ENCODE measurements at places on chromosomes 4 and X.

- no peak for DNase-seq
These were observed 25.2 kb downstream of the MANBA start for GRCh38 chr4:102735582-102735981.

- DNase-seq, result peak; percentile 71
These were observed 35.0 kb upstream of the MAML3 start for GRCh38 chr4:140188975-140189374.

GRCh38 chr4:7938609-7939376 is 868 bp downstream of the AFAP1 start:
- DNase-seq, result no peak

GRCh38 chr4:88752754-88753153 is 55.1 kb upstream of the NAP1L5 start:
- no peak for DNase-seq

GRCh38 chrX:101219116-101219863 is at the start of gene DRP2:
Gene DRP2 (plus strand): TSS chrX:101219786. CDS start chrX:101231648, 11,862 bp downstream.
- DNase-seq, result peak; percentile 40

DNA sequence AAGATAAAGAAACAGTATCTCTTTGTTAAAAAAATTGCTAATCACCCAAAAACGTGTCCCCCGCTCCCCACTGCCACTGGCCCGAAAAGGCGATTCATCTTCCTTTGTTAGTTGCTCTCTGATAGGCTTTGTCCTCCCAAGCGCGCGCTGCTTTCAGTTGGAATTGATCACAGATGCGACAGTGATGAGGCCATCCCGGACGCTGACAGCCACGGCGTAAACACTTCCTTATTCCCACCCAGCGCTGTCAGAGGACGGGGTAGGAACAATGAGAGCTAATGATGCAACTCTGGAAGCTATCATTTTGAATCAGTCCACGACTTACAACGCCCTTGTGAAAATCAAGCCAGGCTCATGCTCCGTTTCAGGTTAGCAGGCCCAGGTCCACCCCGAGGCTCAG is 21.4 kb downstream of the SOD3 start:
- DNase-seq, result no peak

DNA sequence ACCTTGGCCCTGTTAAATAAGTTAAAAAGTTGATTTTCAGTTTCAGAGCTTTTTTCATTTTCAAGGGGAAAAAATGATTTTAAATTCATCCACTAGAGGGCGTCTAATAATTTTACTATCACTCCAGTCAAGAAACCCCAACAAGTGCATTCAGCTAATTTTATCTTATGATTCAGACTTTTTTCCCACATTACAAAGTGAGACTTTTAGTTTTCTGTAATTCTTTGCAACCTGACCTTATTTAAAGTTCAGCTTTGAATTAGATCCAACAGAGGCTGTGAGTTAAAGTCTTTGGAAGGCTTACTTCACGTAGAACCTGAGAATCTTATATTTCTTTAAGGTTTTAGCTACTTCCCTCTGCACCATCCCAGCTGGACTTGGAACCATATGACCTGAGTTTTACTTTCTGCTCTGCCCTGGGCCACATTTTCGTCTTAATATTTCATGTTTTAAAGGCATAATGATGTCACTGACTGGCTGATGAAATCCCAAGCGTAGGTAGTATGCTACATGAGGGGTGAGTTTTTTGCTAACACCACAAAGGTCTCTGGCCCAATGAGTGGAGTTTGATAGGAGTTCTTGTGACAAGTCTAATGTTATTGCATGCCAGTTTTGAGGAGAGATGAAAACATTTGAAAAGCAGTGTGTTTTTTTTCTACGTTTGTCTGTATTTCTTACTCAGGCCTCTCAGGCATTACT is 7.2 kb downstream of the GNRHR start:
- DNase-seq, result peak; percentile 39

GRCh38 chrX:15056044-15056443 is 182.8 kb downstream of the MOSPD2 start:
- no peak for DNase-seq

- no peak for DNase-seq
These were observed 3.3 kb downstream of the RFC1 start for GRCh38 chr4:39362827-39363226.

- peak; percentile 0 for DNase-seq
These were observed 577.0 kb downstream of the SPOCK3 start for GRCh38 chr4:166657261-166657660.

GRCh38 chr4:53571936-53572599 is 19.2 kb downstream of the LNX1 start:
- DNase-seq, result no peak

DNA sequence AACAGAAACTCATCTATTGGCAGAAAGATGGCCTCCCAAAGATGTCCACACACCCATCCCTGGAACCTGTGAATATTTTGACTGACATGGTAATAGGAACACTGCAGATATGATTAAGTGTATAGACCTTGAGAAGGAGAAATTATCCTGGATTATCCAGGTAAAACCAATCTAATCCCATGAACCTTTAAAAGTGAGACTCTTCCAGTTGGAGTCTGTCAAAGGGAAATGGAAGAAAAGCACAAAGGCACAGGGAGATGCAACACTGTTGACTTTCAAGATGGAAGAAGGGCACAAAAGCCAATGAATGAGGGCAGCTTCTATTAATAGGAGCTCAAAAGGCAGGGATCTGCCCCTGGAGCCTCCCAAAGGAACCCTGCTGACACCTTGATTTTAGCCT is 83.0 kb downstream of the AMELX start:
- DNase-seq, result no peak

DNA sequence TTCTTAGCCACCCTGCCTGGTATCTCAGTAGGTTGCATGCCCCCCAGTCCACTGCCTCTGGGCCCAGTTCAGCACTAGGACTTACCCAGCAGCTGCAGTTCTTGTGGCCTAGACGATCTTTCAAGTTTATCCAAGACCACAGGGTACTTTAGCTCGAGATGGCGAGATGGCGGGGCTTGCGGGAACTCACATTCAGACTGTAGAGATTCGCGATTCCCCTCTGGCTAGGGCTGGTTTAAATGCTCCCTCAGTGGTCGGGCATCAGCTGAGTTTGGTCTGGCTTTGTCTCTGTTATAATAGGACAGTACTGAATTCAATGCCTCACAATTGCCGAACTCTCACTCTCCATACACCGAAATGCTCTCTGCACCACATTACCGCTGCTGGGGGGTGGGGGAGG is 18.4 kb upstream of the RFC1 start:
- no peak for DNase-seq

- no peak for DNase-seq
These were observed 349.0 kb downstream of the PCDH7 start for GRCh38 chr4:31069151-31069550.

DNA sequence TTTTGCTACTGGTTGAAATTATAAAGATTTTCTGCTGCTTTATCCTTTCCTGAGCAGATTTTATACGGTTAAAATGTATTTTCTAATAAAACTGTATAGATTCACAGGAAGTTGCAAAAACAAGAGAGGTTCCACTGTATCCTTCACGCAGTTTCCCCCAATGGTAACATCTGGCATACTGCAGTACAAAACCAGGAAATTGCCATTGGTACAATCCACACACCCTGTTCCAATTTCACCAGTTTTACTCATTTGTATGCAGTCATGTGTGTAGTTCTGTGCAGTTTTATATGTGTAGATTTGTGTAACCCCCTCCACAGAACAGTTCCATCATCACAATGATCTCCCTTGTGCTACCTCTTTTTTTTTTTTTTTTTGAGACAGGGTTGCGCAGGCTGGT is 20.0 kb downstream of the DDX3X start:
- DNase-seq, result no peak

- DNase-seq, result peak; percentile 53
These were observed 154.5 kb upstream of the GALNT7 start for GRCh38 chr4:173014113-173014558.

DNA sequence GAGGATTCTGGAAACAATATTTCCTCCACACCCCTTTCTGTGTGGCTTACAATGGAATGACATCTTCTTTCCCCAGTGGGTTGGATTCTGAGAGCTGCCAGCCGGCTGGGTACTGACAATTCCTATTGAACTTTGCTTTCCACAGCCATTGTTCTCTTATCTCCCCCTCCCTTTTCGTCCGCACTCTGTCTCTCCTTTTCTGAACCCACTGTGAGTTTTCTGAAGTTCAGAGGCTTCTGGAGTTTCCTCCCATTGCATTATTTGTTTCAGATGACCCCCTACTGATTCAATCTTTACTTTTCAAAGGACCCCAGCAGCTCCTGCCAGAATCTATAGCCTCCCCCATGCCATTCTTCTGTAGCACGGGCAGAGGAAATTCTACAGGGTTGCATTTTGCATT is 10.4 kb downstream of the SMPX start:
- no peak for DNase-seq

GRCh38 chrX:110002300-110003166 is at the start of gene TMEM164:
Gene TMEM164 (plus strand): TSS chrX:110003114. CDS start chrX:110003775, 661 bp downstream.
- DNase-seq, result peak; percentile 78

GRCh38 chr4:89007338-89007939 is 49.5 kb downstream of the FAM13A start:
- DNase-seq, result no peak

GRCh38 chr4:1323635-1324442 is 23.2 kb upstream of the UVSSA start:
- peak; percentile 80 for DNase-seq

DNA sequence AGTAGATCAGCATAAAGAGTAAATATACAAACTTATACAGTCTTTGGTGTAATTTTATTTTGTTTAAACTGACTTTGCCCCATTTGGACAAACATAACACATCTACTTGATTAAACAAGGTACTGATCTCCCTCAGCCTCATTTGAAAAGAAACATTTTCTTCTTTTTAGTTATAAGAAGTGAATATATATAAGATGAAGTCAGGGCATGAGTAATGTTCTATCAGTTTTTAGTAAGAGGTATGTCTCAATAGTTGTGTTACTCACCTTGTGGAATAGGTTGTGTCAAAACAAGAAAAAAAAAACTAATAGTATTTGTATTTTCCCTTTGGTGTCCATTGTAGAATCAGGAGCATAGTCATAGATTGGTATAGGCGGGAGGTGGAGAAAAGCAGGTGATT is 327.4 kb downstream of the RPA4 start:
- no peak for DNase-seq

- DNase-seq, result no peak
These were observed 2.8 kb upstream of the SAP30 start for GRCh38 chr4:173367946-173368345.

DNA sequence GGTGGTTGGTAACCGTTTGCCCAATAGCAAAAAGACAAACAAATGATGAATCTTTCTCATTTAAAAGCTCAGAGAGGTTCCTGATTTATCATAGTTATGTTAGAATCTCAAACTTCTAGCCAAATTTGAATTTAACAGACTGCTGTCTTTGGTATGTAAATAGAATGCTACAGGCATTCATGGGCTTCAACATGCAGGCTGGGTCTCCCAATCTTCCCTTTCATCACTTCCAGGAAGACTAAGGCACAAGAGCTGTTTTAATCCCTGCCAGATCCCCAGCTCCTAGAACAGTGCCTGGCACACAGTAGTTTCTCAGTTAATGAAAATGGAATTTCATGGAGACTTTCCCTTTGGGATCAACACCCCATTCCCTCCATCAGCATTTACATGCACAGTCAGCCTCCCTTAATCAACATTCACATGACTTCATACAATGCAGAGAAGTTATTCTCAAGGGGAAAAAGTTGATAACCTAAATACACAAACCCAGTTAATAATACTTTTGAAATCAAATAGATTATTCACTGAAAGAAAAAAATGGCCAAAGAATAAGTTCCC is 107.6 kb upstream of the C1QTNF7 start:
- DNase-seq, result peak; percentile 64

- no peak for DNase-seq
These were observed 13.1 kb downstream of the DDIT4L start for GRCh38 chr4:100177126-100177525.

DNA sequence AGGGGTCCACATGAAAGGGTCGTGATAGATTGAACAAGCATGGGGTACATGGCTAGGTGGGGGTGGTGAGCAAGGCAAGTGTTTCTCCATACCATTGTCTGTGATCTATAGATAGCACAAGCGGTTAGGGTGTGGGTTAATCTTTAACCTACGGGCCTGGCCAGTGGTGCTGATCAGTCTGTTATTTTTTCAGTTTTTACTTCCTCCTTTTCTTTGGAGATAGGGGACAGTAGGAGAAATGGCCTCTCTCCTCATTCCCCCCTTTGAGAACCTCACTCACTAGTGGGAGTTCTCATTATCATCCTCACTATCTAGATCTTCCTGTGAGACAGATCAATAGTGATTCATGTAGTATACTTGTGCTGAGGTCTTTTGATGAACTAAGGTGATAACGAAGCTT is 16.2 kb upstream of the GPKOW start:
- no peak for DNase-seq

DNA sequence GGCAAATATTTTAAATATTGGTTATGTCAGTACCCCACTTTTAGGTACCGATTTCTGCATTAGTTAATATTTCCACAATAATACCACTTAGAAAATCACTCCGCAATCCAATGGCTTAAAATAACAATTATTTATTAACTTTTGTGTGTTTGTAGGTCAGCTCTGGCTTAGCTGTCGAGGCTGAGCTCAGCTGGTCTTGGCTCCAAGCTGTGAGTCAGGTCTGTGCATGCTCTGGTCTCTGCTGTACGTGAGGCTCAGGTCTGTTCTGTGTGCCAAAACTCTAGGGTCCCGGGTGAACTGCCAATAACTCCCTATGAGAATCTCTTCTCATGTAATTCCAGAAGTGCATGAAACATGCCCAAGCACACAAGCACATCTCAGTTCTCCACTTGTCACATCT is 245.8 kb upstream of the GK2 start:
- DNase-seq, result no peak

GRCh38 chr4:25131381-25131780 is 28.9 kb downstream of the SEPSECS start:
- no peak for DNase-seq

- no peak for DNase-seq
These were observed 4.4 kb upstream of the INPP4B start for GRCh38 chr4:142850478-142850877.

GRCh38 chr4:137200322-137200721 is 332.0 kb downstream of the PCDH18 start:
- DNase-seq, result no peak

DNA sequence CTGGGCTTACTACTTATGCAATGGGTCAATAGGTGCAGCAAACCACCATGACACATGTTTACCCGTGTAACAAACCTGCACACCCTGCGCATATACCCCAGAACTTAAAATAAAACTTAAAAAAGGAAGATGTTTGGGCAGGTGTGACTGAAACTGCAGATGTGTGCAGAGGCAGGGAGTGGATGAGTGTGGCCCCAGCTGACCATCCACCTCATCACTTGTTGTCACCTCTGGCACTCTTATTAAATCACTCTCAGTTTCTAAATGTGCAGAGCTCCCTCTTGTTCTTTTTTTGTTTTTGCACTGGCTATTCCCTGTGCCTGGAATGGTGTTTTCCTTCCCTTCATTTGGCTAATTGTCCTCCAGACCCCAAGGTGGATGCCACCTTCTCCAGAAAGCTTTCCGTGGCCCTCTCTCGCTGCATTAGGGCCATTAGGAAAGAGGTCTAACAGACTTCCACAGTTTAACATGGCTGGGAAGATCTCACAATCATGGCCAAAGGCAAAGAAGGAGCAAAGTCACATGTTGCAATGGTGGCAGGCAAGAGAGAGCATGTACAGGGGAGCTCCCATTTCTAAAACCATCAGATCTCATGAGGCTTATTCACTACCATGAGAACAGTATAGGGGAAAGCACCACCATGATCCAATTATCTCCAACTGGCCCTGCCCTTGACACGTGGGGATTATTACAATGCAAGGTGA is 58.5 kb downstream of the SLC2A9 start:
- no peak for DNase-seq

GRCh38 chrX:71366674-71367256 is 608 bp downstream of the TAF1 start:
- peak; percentile 20 for DNase-seq

GRCh38 chr4:1195109-1195671 is 22.8 kb upstream of the SPON2 start:
- DNase-seq, result no peak

- DNase-seq, result no peak
These were observed 240.1 kb downstream of the STIM2 start for GRCh38 chr4:27100713-27101112.
